ENCODE measurements at places on chromosomes 1 and 21. TPM values are rescaled to one million over a fixed set of nuclear protein-coding genes. Genes with fewer than 3 reads are reported as not detected.

LHX8 gene
- total RNA-seq = not detected

IVL gene
- total RNA-seq = 60.1 TPM

CFAP74 gene
- not detected for total RNA-seq

SIM2 gene
- total RNA-seq = 0.56 TPM

KRTAP11-1 gene
- not detected for total RNA-seq

APOBEC4 gene
- total RNA-seq = not detected

RPF1 gene
- total RNA-seq = 54.1 TPM

CLCA1 gene
- total RNA-seq = 0.14 TPM

CD1E gene
- total RNA-seq = not detected

S100B gene
- not detected for total RNA-seq

CRYAA gene
- not detected for total RNA-seq

MXRA8 gene
- total RNA-seq = 4.9 TPM

TRAPPC3 gene
- total RNA-seq = 105 TPM

SMCP gene
- total RNA-seq = not detected

TFF1 gene
- total RNA-seq = not detected

OLFML3 gene
- total RNA-seq = 0.65 TPM

PTCH2 gene
- total RNA-seq = not detected

HHIPL2 gene
- total RNA-seq = not detected

PDZK1IP1 gene
- total RNA-seq = 2.5 TPM

MROH9 gene
- not detected for total RNA-seq

KLHDC9 gene
- total RNA-seq = 6.5 TPM

OR2T11 gene
- total RNA-seq = not detected

ZNF593OS gene
- total RNA-seq = not detected

CD5L gene
- not detected for total RNA-seq

GNAT2 gene
- total RNA-seq = 0.14 TPM

EXTL1 gene
- total RNA-seq = not detected

FCRL6 gene
- not detected for total RNA-seq

TESK2 gene
- 3.2 TPM for total RNA-seq

CLDN17 gene
- 0.56 TPM for total RNA-seq

CFAP126 gene
- total RNA-seq = not detected

ENAH gene
- 62.5 TPM for total RNA-seq

RHCE gene
- 0.21 TPM for total RNA-seq

LRRC39 gene
- not detected for total RNA-seq

EFNA3 gene
- total RNA-seq = 20.9 TPM

ADCY10 gene
- not detected for total RNA-seq

SHISA4 gene
- total RNA-seq = 3.8 TPM

TMPRSS15 gene
- total RNA-seq = not detected

BARHL2 gene
- total RNA-seq = not detected

F13B gene
- not detected for total RNA-seq

PPIAL4G gene
- total RNA-seq = not detected

IL24 gene
- total RNA-seq = 0.35 TPM

ZNF697 gene
- 5.2 TPM for total RNA-seq

ITPKB gene
- 6.6 TPM for total RNA-seq

MPL gene
- not detected for total RNA-seq

CASQ1 gene
- not detected for total RNA-seq

PTGFR gene
- total RNA-seq = 0.05 TPM

SH2D5 gene
- total RNA-seq = 15.4 TPM

ANKRD45 gene
- not detected for total RNA-seq

CALML6 gene
- total RNA-seq = 0.14 TPM

PTAFR gene
- total RNA-seq = 13.1 TPM

ATPAF1 gene
- 36.5 TPM for total RNA-seq

FMO2 gene
- total RNA-seq = not detected

C1orf167 gene
- total RNA-seq = not detected
